ENCODE measurements at places on chromosomes 16 and 17.

- no peak for DNase-seq
Observed at GRCh38 chr17:81846743-81847689, 12.2 kb upstream of the PPP1R27 start.

DNA sequence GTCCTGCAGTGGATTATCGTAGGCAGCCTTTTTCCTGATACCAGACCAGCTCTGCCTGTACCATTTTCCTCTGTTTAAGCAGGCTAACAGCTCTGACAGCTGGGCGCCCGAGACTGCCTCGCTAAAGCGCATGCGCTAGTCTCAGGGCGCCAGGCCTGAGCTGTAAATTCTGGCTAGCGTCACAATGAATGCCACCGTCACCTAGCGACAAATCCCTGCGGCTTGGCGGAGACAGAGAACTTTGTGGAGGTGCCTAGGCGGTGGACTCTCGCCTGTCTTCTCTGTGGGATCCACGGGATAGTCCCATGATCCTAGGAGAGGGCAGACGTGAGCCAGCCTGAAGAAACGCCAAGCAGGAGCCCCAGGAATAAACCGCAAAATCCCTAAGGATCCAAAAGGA lies 573.9 kb downstream of the KCNJ18 start:
- no peak for DNase-seq

DNA sequence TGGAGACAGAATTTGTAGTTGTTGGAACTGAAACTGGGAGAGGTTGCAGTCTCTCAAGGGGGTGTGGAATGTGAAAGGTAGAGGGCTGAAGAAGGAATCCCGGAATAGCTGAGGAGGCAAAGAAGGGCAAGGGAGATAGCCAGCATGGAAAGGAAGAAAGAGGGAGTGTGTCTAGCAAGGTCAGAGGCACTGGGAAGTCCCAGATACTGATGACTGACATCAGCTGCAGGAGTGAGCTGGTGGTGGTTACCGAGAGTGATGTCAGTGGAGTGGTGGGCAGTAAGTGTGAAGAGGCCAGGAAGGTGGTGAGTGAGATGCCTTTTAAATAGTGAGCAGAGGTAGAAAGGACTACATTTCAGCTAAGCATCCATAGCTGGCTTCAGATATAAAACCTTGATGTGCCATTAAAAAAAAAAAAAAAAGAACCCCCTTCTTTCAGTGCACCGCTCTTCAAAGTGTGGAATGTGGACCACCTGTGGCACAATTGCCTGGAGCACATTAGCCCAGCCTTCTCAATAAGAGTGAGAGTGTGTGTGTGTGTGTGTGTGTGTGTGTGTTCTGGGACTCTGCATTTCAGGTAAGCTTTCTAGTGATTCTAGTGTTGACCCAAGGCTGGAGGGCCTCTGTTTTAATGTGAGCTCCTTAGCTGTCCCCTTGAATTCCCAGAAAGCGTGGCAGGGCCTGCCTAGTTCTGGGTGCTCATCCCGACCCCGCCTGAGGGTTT lies 8.5 kb downstream of the PRMT7 start:
- DNase-seq = no peak

DNA sequence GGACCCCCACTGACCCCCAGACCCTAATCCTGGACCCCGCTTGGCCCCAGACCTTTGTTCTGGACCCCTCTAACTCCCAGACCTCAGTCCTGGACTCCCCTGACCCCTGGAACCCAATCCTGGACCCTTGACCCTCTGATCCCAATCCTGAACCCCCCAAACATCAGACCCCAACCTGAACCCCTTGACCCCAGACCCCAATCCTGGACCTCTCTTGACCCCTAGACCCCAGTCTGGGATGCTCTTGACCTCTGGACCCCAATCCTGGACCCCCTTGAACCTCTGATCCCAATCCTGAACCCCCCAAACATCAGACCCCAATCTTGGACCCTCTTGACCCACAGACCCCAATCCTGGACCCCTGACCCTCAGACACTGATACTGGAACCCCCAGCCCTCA lies 13.5 kb upstream of the P2RX1 start:
- no peak for DNase-seq

- no peak for DNase-seq
Observed at GRCh38 chr17:61221597-61222471, 177.8 kb upstream of the TBX2 start.
